ENCODE measurements at places on chromosomes 7 and 10. TPM values are rescaled to one million over a fixed set of nuclear protein-coding genes. Genes with fewer than 3 reads are reported as not detected.

The AQP1 gene
- total RNA-seq: 0.44 TPM

The SSC4D gene
- 1.1 TPM for total RNA-seq

The MYPN gene
- total RNA-seq: 2.5 TPM

The FAM131B gene
- total RNA-seq: 0.36 TPM

The ADAP1 gene
- 5.7 TPM for total RNA-seq

The ZNF488 gene
- total RNA-seq: 15.0 TPM

The LDB1 gene
- 38.8 TPM for total RNA-seq

The PPP1R17 gene
- not detected for total RNA-seq

The PLXNA4 gene
- total RNA-seq: 1.5 TPM

The MET gene
- 93.7 TPM for total RNA-seq

The FGFR2 gene
- total RNA-seq: 0.45 TPM

The MGAM2 gene
- not detected for total RNA-seq

The CCDC172 gene
- not detected for total RNA-seq

The GNA12 gene
- 37.4 TPM for total RNA-seq

The FFAR4 gene
- total RNA-seq: 0.31 TPM

The BICC1 gene
- 32.9 TPM for total RNA-seq

The EIF5AL1 gene
- 2.3 TPM for total RNA-seq

The DGKI gene
- total RNA-seq: 0.38 TPM

The ABCA13 gene
- total RNA-seq: 0.01 TPM

The FAM25G gene
- total RNA-seq: not detected

The SH2D4B gene
- not detected for total RNA-seq

The ZDHHC16 gene
- total RNA-seq: 50.7 TPM

The ZC3HAV1L gene
- total RNA-seq: 7.1 TPM

The TAS2R60 gene
- total RNA-seq: not detected

The RELN gene
- 0.03 TPM for total RNA-seq

The ADAM12 gene
- 6.3 TPM for total RNA-seq

The PILRB gene
- 32.7 TPM for total RNA-seq

The MOGAT3 gene
- total RNA-seq: not detected

The TET1 gene
- total RNA-seq: 0.57 TPM

The ITPRID1 gene
- not detected for total RNA-seq

The MRC1 gene
- 0.02 TPM for total RNA-seq

The AKR1E2 gene
- 9.2 TPM for total RNA-seq

The ENO4 gene
- total RNA-seq: 0.34 TPM

The RET gene
- total RNA-seq: 0.50 TPM

The GPC2 gene
- 1.0 TPM for total RNA-seq

The NPC1L1 gene
- total RNA-seq: 0.06 TPM

The SP8 gene
- not detected for total RNA-seq

The ZNF138 gene
- 3.0 TPM for total RNA-seq

The PDE1C gene
- 7.1 TPM for total RNA-seq

The NAT16 gene
- total RNA-seq: 0.17 TPM

The CNNM2 gene
- 6.6 TPM for total RNA-seq

Data from A549 treated with DMSO at 1 μM for 4 hours (cell line).